ENCODE measurements at places on chromosomes 11 and 22.

DNA sequence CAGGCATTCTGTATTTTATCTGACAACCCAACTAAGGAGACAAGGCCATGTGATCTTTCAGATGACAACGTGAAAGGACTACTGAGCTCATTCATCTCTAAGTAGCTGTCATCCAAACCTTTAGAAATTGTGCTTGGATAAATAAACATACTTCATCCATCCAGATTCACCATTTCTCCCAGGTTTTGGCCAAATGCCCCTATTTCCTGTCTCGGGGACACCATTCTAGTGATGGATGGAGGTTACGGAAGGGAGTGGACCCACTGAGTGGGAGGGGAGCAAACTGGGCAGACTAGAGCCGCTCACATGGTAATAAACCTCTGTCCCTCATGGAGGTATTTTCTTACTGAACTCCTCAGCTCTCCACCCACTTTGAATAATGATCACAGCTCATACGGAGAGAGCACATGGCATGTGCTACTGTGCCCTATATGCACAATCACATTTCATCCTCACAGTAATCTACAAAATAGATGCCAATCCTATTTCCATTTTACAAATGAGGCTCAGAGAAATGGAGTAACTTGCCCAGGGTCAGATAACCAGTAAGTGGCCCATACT, 114.4 kb downstream of the SLC1A2 start:
- DNase-seq: no peak

- DNase-seq: no peak
These were observed 1413.3 kb downstream of the TBC1D22A start for GRCh38 chr22:48175721-48176120.

- DNase-seq: no peak
These were observed 24.7 kb downstream of the KCNE3 start for GRCh38 chr11:74442636-74443035.

- DNase-seq: no peak
These were observed 1115.0 kb downstream of the BRD1 start for GRCh38 chr22:48712558-48713271.

DNA sequence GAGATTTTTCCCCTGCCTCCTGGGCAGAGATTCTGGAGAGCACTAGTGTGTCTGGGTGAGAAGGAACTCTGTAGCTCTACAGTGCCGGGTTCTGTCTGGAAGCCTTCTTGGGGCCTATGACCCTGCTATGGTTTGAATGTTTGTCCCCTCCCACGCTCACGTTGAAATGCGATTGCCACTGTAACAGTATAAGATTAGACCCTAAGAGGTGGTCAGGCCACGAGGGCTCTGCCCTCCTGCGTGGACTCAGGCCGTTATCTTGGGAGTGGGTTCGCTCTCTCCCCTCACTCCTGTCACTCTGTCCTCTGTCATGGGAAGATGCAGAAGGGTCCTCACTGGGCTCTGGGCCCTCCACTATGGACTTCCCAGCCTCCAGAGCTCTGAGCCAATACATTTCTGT, 3.5 kb downstream of the AP5B1 start:
- DNase-seq: no peak

- no peak for DNase-seq
These were observed 4.3 kb upstream of the TRIM44 start for GRCh38 chr11:35658020-35658948.

DNA sequence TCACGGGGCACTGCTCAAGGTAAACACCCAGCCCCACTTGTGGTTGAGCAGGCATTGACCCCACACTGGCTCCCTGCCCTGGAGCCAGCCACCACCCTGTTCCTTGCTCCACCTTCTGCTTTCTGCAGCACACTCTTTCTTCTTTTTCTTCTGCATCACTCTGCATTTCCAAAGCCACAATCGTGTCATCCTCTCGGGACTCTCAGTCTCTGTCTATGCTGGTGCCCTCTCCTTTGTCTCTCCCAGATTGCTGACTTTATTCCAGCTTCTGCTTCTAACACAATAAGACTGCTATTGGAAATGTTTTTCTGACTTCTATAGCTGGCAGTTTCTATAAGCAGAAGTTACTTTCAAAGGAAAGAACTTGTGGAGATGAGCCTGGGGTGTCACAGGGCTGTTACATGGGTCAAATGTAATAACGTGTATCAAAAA, 14.4 kb downstream of the GRAP2 start:
- DNase-seq: no peak

- peak; percentile 78 for DNase-seq
These were observed 34.3 kb downstream of the TSPAN18 start for GRCh38 chr11:44760917-44761550.

DNA sequence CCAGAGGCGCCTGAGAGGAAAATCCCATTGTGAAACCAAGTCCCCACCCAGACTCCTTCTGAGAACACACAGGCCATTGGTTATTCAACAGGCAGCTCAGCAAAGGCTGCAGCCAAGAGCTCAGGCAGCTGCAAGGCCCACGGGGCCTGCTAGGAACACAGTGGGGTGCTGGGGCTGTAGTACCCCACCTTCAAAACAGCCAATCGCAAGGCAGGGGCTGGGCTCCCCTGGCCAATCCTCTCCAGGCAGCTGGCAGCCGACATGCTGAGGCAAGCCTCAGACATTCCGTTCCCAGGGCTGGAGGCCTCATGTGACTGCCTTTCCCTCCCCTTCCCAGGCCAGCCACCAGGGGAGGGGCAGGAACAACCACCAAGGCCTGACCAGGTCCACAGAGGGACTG, 6.6 kb downstream of the PRODH start:
- DNase-seq: no peak

Measured in MG63 (cell line).